Hematopoietic multipotent progenitor cell treated with erythropoietin and hydrocortisone succinate and interleukin-3 and kit ligand, for 8 days (in vitro differentiated cells): ENCODE measurements at places on chromosomes 6 and 20.

GRCh38 chr20:38727607-38728190, 3.4 kb downstream of the SLC32A1 start:
- DNase-seq: no peak

GRCh38 chr20:59314997-59315396, 14.6 kb downstream of the EDN3 start:
- no peak for DNase-seq

GRCh38 chr6:149114167-149114566, 203.3 kb upstream of the TAB2 start:
- DNase-seq: no peak

DNA sequence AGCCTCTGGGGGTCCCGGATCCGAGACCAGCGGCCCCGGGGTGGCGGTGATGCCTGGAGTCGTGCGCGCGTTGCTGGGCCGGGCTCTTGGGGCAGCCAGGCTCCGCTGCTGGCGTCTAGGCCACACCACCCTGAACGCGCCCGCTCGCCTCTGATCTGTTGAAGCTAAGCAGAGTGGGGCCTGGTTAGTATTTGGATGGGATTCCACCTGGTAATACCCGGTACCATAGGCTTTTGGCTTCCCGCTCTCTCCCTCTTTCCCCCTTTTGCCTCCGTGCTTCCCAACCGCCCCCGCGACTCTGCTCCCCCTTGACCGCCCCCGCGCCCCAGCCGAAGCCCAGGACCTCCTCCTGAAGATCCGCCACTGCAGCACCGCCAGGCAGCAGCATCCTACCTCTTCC, 1383.5 kb upstream of the DEFB115 start:
- peak; percentile 27 for DNase-seq

DNA sequence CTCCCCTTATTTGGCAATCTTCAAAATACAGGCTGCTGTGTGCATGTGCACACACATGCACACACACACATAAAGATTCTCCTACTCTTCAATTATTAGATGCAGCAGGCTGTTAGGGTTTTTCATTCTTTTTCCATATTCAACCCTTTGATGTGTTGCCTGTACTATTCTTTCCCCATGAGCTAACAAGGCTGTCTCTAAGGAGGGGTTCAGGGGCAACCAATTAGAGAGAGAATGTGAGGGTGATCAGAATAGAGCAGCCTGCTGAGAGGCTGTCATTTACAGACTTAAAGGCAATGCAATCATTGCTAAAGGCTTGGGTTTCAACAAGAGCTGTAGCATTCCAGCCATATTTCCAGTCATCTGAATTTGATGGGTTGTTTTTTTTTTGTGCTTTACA, 467.4 kb upstream of the ID4 start:
- DNase-seq: no peak

- no peak for DNase-seq
Observed at GRCh38 chr6:161736326-161736725, 462.5 kb upstream of the AGPAT4 start.
